ENCODE measurements at places on chromosomes 7 and 10.
A peak's percentile ranks its signal among the peaks of the same experiment; 100 is the strongest.

GRCh38 chr10:104880624-104881398 is 239.7 kb downstream of the SORCS3 start:
- DNase-seq, result no peak

DNA sequence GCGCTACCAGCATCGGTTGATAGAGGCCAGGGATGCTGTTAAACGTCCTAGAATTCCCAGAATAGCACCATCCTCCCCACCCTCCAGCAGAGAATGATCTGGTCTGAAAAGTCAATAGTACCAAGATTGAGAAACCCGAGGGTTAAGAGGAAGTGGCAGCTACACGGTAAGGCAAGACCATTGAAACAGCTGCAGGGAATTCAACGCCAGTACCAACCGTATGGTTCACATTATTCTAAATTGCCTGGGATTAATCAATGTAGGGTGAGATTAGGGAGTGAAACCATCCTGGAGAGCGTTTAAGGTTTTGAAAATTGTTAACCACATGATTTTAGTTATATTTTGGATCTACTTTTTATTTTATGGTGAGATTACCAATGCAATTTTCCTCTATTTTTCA is 352.2 kb downstream of the PRPF18 start:
- DNase-seq, result no peak

GRCh38 chr7:122383934-122384333 is 79.4 kb upstream of the FEZF1 start:
- DNase-seq, result peak; percentile 39

- no peak for DNase-seq
These were observed 67.8 kb upstream of the PDCD4 start for GRCh38 chr10:110803830-110804338.

- no peak for DNase-seq
These were observed 21.4 kb upstream of the LEP start for GRCh38 chr7:128219636-128220035.

GRCh38 chr7:136045181-136045580 is 68.0 kb upstream of the MTPN start:
- DNase-seq, result no peak

DNA sequence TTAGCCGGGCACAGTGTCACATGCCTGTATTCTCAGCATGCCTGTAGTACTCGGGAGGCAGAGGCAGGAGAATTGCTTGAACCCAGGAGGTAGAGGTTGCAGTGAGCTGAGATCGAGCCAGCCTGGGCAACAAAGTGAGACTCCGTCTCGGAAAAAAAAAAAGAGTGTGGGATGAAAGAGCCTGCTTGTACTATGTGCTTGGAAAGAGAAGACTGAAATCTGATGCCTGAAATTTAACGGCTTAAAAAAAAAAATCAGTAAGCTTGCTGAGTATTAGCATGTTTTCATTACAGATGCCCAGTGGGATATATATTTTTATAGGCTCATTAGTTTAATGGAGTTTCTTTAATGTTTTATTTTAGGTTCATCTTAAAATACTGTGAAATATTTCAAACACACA is 4.2 kb downstream of the NT5C2 start:
- no peak for DNase-seq

GRCh38 chr10:14077430-14077829 is 253.3 kb downstream of the FRMD4A start:
- DNase-seq, result no peak

DNA sequence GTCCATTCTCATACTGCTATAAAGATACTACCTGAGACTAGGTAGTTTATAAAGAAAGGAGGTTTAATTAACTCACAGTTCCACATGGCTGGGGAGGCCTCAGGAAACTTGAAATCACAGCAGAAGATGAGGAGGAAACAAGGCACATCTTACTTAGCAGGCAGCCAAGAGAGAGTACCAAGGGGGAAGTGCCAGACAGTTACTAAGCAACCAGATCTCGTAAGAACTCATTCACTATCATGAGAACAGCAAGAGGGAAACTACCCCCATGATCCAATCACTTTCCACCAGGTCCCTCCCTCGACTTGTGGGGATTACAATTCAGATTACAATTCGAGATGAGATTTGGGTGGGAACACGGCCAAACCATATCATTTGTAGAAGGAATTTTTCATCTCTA is 36.3 kb downstream of the NHLRC2 start:
- DNase-seq, result no peak

DNA sequence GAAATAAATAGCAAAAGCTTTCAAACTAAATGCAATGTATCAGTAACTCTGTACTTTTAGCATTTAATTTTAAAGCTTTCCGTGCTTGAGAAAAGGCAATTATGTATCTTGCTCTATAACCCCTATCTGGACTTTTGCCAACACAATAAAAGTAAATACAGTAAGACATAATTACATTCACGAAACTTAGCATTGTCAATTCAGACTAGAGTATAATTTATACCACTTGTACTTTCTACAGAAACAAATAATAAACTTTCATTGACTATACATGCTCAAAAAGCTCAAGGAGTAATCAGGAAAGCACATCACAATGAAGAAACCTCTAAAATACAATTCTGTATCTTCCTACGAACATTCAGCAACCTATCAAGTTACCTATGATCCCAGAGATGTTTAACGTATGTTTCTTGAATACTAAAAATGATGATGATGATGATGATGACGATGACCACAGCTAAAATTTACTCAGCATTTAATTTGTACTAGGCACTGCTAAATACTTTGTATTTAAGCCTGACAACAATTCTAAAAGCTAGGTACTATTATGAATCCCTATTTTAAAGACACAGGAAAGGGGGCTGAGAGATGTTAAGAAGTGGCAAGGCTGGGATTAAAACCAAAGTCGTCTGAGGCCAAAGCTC is 44.9 kb downstream of the MINDY3 start:
- DNase-seq, result no peak

GRCh38 chr10:129533281-129533680 is 66.2 kb downstream of the MGMT start:
- DNase-seq, result no peak

DNA sequence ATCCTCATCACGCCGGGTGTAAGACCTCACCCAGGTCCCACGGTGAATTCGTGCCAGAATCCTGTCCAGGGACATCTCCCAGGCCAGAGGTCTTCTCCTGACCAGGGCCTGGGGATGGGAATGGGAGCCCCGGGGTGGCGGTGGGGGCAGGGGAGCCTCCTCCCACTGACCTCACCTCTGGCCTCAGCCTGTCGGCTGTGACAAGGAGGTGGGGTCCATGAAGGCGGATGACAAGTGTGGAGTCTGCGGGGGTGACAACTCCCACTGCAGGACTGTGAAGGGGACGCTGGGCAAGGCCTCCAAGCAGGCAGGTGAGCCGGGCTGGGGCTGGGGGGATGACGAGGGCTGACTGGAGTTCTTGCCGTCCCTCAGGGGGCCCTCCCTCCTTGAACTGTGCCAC is 41.3 kb downstream of the TBATA start:
- DNase-seq, result no peak

GRCh38 chr10:119415121-119415520 is 127.4 kb downstream of the RGS10 start:
- DNase-seq, result no peak

- no peak for DNase-seq
These were observed 73.0 kb upstream of the LRRC4 start for GRCh38 chr7:128104108-128104742.

DNA sequence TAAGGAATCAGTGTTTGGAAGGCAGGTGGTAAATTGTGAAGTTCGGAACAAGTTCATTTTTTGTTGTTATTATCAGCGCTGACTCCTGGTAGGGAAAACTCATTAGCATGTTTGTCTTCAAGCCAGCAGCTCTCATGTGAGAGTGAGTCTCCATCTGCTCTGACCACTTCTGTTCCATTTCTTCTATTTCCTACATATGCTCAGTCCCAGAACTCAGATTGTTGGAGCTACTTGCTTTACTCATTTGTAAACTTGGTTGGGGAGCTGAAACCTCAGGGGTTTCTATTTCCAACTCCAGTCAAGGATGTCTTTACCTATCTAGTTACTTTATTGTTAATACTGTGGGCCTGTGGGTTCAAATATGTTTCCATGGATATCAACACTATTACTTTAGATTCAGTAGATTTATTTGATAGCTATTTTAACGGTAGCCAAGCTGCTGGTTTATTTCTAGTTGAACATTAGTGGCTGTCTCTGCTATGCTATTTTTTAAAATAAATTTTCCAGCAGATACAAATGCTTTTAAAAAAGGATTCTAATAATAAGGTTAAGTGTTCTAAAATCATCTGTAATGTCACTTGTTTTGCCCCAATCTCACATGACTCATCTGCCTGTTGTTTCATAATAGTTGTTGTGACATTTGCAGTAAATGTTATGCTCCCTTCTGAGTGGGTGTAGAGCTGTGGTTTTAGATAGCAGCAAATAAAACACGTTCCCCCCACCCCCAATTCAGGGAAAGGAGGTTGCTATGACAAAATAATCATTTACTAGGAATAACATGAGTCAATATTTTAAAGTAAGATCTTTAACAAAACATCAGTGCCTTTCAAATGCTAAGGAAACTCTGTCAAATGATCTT is 143.3 kb downstream of the HDAC9 start:
- peak; percentile 73 for DNase-seq

DNA sequence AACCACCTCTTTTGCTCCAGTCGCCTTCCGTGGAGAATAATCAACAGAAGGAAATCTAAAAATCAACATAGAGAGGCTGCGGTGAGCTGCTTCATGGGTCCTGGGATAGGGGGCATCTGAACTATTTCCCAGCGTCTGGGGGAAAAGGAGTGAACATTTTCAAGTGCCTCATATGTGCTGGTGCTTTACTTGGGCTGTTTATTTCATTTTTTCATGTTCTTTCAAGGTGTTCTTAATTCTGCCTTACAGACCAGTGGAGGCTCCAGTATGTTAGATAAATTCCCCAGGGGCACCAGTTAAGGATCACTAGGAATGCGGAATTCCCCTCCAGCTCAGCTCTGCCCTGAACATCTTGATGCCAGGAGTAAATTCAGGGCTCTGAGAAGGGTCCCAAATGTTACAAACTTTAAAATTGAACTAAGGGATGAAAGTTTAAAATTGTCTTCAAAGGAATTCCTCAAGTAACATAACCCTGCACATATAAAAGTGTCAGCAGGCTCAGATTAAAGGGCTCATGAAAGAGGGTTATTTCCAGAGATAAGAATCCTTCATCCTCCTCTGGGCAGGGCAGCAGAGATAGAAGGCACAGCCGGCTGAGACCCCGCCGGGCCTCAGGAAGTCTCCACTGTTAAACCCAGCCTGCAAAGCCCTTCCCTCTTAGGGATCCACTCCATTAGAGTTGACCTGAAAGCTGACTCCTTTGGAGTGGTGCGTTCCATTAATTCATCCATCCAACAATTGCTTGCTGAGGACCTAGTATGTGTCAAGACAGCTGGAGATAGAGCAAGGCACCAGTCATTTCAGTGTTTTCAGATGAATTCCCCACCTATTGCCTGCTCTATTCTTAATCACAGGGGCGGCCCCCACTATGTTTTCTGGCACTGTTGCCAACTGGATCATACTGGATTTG is 345.8 kb downstream of the KCNMA1 start:
- DNase-seq, result no peak

DNA sequence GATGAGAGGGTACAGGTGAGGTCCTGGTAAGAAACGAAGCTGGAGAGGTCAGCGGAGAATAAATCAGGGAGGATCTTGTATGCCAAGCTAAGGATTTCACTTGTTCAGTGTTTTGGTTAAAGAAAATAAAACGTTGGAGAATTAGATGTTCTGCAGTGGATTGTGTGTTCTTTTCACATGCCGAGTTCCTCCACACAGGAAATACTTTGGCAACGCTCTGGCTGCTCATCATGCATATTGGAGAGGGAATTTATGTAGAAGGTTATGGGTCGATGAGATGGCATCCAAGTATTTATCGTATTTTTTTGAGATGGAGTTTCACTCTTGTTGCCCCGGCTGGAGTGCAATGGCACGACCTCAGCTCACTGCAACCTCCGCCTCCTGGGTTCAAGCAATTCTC is 11.0 kb downstream of the RPS24 start:
- DNase-seq, result no peak

GRCh38 chr7:108824840-108825580 is 255.3 kb downstream of the DNAJB9 start:
- DNase-seq, result no peak

GRCh38 chr10:114315566-114316420 is 76.7 kb downstream of the VWA2 start:
- no peak for DNase-seq

DNA sequence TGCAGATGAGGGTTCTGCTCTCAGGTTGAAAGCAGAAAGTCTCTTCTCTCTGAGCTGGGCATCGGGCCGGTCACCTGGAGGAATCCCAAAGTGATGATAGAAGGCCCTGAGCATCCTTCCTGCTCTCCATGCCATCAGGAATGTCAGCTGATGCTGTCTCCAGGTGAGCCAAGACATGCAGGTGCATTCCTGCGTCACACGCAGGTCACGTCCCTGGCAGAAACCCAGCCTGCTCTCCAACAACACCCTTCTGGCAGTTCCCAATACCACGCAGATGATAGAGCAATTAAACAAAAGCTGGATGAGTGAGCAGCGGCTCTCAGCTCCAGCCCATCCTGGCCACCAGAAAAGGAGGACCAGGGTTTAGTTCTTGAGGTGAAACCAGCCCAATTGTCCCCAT is 6.9 kb upstream of the WIPI2 start:
- DNase-seq, result no peak
